Activated gamma-delta T cell treated with anti-CD3 and anti-CD28 coated beads, Interleukin-2, amount 50 U/mL, for 16 hours (primary cell): ENCODE measurements at places on chromosomes 13 and 19.
A peak's percentile ranks its signal among the peaks of the same experiment; 100 is the strongest.

DNA sequence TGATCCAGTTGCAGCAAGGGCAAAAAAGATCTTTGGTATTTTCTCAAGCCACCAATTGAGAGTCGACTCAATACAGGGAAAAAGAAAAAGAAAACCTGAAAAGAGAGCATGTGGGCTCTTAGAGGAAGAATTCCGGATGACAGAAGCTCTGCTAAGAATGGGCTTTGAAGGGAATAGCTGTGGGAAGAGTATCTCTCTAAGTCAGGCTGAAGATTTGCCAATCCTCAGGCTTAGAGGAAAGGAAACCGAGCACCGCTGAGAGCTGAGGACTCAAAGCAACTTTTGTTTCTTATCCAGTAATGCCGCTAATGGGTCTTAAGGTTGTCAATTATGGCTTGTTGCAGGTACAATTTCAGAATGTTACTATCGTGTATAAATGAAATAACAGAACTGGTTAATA, 166.4 kb downstream of the EFNB2 start:
- DNase-seq: no peak

DNA sequence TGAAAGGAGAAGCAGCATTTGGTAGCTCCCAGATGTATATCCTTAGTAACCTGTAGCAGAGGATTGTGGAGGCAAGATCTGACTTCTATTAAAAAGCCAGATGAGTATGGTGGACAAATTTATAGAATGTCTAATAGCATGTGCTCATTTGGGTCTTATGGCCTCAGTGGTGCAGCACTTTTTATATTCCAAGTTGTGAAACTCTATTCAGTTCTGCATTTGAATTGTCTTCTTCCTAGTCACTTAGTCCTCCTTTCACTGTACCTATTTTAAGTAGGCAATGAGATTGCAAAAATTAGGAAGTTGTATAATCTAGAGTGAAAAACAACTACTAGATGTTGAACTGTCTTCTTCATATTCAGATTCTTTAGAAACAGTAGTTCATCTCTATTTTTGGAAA, 412.5 kb upstream of the PCDH9 start:
- no peak for DNase-seq

GRCh38 chr19:16075430-16076153, 703 bp upstream of the TPM4 start:
- DNase-seq: no peak

GRCh38 chr13:39108783-39109182, 70.5 kb downstream of the NHLRC3 start:
- no peak for DNase-seq

GRCh38 chr19:48364598-48365348, 606 bp downstream of the SYNGR4 start:
- DNase-seq: no peak

DNA sequence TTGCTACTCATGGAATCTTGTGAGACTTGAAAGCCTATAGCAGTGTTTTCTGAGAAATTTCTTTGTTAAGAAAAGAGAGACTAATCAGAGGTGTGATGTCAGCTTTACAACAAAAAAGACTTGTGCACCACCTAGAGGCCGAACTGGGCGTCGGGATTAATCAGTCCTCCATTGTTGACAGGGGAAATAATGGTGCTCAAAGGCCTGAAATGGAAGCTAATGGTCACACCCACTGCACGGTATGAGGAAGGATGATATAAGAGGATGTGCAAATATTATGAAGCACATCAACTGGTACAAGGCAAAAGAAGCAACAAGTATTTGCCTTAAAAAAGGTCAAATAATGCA, 480.2 kb upstream of the MIR17HG start:
- no peak for DNase-seq

DNA sequence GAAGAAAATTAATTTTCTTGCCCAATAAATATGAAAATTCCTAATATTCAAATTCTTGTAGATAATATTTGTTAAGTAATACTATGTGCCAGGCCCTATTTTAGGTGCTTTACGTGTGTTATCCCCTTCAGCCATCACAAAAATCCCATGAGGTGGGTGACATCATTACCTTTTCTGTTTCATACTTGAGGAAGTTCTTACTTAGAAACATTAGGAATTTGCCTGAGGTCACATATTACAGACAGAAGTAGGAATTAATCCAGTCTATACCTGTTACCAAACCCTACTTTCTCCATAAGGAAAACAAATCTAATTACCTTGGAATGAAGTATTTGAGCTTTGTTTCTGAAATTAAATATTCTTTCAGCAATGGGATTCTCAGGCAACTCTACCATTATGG, 336.1 kb downstream of the GPC6 start:
- DNase-seq: no peak

DNA sequence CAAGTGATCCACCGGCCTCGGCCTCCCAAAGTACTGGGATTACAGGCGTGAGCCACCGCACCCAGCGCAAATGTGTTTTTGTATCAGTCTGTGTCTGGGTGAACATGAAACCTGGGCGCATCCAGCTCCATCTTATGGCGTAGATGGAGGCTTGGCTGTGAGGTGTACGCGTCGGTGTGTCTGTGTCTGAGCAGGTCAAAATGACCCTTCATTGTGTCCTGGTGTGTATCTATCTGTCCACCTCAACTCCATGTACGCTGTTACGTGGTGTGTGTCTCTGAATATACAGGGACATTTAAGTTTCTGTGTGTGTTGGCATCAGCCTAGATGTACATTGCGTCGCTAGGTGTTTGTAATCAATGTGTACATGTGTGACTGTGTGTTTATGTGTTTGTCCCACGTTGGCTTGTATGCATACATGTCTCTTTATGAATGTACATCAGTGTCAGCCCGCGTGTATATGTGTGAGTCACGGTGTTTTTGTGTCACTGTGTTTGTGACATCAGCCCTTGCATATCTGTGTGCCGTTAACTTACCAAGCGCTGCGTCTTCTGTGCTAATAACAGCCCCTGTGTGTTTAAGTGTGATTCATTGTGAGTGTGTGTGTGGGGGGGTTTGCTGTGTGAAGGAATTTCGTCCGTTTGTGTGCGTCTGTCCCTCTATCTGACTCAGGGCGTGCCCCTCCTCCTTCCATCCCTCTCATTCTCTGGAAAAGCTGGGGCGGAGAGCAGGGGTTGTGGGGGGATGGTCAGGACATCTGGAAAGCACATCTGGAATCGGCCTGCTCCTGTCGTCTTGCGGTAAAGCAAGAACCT, 6.4 kb downstream of the AXL start:
- DNase-seq: peak; percentile 7

- no peak for DNase-seq
These were observed 1469.5 kb downstream of the SLITRK1 start for GRCh38 chr13:82412749-82413148.

DNA sequence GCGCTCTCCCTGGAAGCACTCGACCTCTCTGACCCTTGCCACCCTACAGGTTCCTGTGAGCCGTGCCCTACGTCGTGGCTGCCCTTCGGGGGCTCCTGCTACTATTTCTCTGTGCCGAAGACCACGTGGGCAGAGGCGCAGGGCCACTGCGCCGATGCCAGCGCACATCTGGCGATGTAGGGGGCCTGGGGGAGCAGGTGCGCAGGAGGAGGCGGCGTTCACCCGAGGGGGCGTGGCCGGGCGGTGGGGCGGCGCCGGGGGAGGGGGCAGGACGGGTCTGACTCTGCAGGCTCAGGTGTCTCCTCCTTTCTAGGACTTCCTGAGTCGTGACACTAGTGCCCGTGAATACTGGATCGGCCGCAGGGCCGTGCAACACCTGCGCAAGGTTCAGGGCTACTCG, 26.4 kb downstream of the CLEC4M start:
- DNase-seq: no peak

- no peak for DNase-seq
These were observed 10.2 kb upstream of the ILF3 start for GRCh38 chr19:10643968-10644259.
